ENCODE measurements at places on chromosomes 2 and 18.

- no peak for DNase-seq
Measured at GRCh38 chr2:152254486-152254885, 78.9 kb upstream of the STAM2 start.

DNA sequence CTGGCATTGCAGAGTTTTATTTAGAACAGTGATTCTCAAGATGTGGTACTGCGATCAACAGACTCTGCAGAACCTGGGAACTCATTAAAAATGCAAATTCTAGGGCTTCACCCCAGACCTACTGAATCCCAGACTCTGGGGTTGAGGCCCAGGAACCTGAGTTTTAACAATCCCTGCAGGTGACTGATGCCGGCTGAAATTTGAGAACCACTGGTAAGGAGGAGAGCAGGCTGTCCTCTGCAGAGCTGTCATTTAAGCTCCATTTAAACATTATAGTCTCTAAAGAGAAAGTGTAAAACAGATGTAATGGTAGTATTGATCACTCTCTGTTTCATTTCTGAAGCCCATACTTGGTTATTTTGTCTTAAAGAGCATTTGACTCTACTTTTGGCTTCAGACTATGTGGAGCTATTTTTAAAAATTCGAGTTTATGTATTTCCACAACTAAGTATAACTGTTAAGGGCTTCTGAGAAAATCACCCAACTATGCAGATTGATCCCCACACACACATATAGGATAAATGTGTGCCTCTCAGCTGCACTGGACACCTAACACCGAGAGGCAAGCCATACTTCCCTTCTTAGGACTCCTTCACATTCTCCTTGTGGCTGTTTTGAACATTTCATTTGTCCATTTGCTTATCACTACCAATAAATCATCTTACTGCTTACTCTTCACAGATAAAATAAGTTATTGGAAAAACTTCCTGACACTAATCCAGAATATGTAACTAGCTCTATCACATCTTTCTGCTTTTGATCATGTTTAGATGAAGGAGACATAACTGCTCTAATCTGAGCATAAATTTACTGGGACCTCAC, 487.5 kb downstream of the DLGAP1 start:
- no peak for DNase-seq

DNA sequence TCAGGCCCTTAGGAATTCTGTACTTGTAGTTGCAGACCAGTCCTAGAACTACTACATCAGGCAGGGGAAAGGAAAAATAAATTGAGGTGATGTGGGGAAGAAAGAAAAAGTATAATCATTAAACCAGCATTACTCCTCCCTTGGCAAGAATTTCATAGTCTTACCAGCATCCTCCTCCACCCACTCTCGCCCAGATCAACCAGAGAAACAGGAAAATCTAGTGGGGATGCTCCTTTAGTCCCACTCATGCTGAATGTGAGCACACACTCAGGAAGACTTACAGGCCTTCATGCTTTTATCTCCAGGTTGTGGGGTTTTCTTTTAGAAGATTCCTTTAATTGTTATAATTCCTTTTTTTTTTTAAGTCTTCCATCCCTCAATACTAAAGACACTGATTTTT, 129.3 kb upstream of the CCDC150 start:
- no peak for DNase-seq

GRCh38 chr2:184683911-184684310, 85.6 kb downstream of the ZNF804A start:
- DNase-seq, result no peak

DNA sequence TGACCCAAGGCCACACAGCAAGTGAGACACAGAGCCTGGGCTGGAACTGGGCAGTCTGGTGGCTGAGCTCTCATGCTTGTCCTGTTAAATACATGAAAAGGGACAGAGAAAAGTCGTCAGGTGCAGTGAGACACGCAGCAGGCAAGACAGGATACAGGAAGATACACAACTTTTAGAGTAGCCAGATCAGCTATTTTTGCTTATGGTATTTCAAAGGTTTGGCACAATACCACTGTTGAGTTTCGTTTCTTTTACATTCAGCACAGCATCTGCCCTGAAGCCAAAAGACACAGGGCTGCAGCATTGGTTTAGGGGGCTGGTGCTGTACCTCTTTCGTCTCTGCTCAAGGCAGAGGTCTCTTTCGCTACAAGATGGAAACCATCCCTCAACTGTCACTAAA, 14.0 kb downstream of the FHL2 start:
- DNase-seq, result no peak

DNA sequence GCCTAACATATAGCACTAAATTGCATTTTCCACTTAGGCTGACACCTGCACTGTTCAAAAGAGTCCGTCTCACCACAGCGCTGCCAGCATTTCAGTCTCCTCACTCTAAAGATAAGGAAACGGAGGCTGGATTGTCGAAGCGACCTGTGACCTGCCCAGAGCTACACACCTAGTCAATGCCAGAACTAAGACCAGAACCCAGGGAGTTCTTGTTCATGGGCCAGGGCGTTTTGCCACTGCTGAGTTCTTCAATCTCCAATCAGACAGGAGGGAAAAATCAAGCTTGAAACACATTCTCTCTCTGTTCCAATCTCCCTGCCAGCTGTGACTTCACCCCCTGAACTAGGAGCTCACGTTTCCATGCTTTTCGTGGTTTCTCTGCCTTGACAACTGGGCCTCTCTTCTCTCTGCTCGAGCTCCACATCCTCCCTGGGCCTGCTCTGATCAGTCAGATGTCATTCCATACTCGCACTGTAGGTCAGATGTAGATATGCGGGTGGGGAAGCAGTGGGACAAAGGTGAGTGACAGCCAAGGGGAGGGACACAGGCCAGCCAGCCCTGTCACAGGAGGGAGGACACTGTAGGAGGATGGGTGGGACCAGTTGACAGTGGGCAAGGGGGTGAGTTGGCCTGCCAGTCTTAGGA, 221.1 kb upstream of the SMAD2 start:
- DNase-seq, result no peak

DNA sequence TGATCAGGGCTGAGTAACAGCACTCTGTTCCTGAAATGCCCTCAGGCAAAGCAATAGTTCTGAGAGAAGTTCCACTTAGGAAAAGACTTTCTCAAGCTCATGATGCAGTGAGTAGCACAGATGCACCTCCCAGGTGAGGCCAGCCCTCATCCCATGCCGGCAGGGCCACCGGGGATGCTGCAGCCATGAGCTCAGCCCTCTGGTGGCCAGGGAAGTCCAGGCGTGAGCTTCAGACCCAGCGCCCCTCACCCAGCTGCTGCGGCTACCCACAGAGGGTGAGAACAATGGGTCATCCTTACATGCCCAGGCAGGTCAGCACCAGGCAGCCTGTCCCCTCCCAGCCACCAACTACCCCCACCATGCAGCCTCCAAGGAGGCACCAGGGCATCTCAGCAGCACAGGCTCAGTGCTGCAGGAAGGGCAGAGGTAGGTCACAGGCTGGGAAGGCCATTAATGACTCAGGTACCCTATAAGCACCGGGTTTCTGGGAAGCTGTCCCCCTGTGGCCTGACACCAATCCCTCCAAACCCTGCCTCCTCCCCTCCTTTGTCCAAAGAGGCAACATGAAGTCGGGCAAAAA, 50.6 kb downstream of the TTC32 start:
- no peak for DNase-seq

- no peak for DNase-seq
Measured at GRCh38 chr2:204010628-204011560, 74.3 kb downstream of the ICOS start.

- DNase-seq, result no peak
Measured at GRCh38 chr2:174788291-174788929, 24.1 kb upstream of the CHRNA1 start.

GRCh38 chr18:74840492-74841167, 243.0 kb downstream of the ZNF407 start:
- DNase-seq, result no peak

DNA sequence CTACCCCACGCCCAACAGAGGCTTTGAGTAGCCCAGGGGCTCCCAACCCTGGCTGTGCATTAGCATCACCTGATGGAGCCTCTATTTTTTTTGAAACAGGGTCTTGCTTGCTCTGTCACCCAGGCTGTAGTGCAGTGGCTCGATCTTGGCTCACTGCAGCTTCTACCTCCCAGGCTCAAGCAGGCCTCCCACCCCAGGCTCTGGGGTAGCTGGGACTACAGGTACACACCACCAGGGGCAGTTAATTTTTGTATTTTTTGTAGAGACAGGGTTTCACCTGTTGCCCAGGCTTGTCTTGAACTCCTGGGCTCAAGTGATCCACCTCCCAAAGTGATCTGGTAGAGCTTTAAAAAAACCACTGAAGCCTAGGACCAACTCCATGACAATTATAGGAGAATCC, 394.8 kb upstream of the ATP5MC3 start:
- DNase-seq, result no peak

GRCh38 chr2:2942906-2943305, 434.7 kb downstream of the EIPR1 start:
- no peak for DNase-seq

GRCh38 chr2:165691615-165692014, 102.4 kb downstream of the GALNT3 start:
- DNase-seq, result no peak

GRCh38 chr2:11435036-11435435, 30.9 kb downstream of the E2F6 start:
- DNase-seq, result no peak

- DNase-seq, result no peak
Measured at GRCh38 chr2:211061612-211062296, 505.4 kb downstream of the CPS1 start.

DNA sequence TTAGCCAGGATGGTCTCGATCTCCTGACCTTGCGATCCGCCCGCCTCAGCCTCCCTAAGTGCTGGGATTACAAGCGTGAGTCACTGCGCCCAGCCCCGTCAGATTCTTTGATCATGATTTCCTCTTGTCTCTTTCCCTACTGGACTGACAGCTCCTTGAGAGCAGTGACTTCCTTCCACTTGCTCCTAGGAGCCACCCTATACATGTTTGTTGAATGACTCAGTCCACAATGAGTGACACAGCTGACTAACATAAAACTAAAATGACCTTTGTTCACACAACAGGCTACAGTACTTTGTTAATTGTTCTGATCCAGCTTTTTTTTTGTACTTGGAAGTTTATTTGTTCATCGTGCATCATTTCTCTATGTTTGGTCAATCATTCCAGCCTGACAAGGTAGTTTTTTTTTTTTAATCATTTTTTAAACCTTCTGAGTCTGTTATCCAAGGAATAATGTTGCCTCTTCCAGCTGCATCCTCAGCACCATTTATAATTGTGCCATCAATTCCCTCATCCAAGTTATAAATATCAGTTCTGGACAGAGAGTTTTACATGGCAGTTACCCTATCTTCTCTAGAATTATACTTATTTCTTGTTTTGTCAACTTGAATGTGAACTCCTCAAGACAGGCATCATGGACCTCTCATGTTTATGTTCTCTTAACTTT, 42.9 kb upstream of the TUBA3E start:
- no peak for DNase-seq

DNA sequence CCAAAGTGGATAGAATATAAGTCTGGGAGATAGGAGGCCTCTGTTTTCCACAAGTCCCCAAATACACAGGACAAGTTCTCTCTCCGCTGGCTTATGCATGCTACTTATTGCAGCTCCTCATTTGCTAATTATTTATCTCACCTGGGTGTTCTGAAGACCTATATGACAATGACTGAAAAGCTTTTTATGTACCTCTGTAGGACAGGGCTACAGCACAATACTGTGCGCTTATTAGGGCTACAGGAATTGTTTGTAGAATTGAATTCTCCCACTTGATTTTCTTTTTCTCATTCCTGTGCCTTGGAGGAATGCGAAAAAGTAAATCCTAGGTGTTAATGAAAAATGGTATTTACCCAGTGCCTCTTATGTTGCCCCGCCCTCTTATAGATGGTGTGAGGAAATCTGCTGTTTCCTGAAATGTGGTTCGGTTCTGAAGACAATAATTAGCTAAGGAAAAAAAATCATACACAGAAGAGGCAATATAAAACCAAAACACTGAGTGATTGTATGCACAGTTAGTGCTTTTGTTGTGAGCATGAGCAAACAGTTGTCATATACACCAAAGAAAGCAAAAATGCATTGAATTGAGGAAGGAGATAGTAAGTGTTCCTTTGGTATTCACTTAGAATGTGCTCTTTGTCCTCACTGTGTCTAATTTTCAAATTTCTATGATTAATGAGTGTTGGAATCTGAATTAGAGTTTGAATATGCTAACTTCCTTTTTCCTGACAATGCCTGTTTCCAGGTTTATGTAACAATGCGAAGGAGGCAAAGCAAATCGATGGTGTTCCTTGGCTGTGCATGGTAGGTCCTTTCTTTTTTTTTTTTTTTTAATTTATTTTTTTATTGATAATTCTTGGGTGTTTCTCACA, 78.7 kb upstream of the PNPT1 start:
- DNase-seq, result no peak

DNA sequence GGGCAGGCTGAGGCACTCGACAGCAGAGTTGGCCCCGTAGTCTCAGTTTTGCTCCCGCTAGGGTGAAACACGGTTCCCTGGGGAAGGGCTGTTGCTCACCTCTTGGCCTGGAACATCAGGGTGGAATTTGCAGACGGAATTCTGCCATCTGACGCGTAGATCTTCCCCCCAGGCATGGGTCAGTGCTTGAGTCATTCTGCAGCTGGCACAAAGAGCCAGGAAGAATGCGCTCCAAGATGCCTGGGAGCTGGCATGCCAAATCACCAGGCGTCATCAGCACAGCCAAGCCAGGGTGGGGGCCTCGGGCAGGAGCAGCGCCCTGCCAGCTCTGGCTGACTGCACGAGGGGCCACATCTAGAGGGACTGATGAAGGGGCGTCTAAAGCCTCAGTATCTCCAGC, 42.7 kb downstream of the ODC1 start:
- DNase-seq, result no peak

- DNase-seq, result no peak
Measured at GRCh38 chr2:98086491-98087446, at the start of gene VWA3B. Gene VWA3B (plus strand): TSS chr2:98087167. CDS start chr2:98093093, 5,926 bp downstream.

GRCh38 chr2:239476029-239476756, 75.4 kb upstream of the HDAC4 start:
- no peak for DNase-seq

GRCh38 chr2:40098786-40099470, 319.9 kb upstream of the THUMPD2 start:
- DNase-seq, result no peak

DNA sequence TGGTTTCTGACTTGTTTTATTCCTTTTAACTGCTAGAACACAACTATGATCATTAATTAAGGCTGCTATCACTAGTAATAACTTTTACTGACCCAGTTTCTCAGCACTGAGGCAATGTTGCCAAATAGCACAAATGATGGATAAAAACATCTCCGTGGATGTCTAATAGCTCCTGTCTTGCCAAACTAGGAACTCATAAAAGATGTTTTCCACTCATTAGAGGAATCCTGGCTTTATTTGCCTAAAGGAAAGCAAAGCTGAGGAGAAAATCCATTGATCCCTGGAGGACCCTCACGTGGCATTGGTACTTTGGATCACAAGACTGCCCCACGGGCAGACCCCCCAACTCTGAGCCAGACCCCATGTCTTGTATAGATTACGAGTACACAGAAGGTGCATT, 96.1 kb upstream of the ZNF397 start:
- DNase-seq, result no peak

DNA sequence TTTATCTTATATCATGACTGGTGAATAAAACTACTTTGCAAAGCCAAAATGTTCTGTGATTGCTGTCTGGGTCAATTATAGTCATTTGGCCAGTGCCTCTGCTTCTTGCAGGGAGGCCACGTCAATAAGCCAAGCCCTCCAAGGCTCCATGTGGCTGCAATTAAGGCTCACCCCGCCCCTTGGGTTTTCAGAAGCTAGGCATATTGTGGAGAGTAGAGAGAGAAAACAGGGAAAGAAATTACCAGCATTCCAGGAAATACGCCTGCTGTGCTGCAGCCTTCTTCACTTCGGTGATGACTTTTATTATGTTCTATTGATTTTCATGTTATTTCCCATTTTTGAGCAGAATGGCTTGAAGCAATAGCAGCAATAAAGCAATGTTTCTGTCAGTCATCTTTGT, 319.7 kb downstream of the SOX11 start:
- DNase-seq, result no peak

GRCh38 chr2:10252661-10253060, 50.0 kb upstream of the HPCAL1 start:
- DNase-seq, result no peak

Data from activated T-helper 1 cell treated with anti-CD3 and anti-CD28 coated beads, Interleukin-2, amount 50 U/mL, for 16 hours (primary cell).